GM19239 (cell line): ENCODE measurements at places on chromosomes 7 and 10.

DNA sequence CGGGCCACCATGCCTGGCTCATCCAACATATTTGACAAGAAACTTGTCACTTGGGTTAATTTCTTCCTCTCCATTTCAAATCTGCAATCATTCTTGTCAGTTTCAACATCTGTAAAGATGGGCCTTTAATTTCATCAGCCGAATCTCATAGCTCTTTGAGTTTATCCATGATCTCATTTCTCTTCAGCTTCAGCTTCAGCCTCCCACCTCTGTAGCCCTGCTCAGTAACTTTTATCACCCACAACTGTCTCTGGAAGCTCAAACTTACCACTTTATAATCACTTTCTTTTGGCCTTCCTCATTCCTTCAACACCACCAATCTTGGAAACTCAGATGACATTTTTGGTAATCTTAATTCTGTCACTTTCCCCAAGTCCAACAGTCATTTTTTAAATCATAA, 83.2 kb downstream of the CPED1 start:
- no peak for DNase-seq

- DNase-seq, result no peak
Observed at GRCh38 chr7:110938165-110938564, 152.8 kb upstream of the LRRN3 start.

DNA sequence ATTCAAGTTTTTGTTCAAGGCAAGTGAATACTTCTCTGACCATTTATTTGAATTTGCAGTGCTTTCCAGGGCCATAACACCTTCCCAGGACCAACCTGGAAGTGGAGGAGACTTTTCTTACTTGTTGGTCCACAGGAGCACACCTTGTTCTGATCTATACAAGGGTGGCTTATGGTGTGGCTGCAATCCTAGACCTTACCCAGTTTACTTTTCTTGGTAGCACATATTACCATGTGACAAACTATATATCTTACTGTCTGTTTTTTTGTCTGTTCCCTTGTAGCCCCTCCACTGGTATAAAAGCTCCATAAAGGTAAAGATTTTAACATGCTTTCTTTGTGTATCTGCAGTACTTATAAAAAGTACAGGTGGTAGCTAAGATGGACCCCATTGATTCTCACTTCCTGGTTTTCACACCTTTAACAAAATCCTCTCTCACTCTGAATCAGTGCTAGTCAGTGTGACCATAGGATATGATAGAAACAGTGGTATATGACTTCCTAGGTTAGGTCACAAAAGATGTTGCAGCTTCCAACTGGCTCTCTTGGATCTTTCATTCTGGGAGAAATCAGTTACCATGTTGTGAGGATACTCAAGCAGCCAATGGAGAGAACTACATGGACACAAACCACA, 5.6 kb upstream of the ASB4 start:
- no peak for DNase-seq

DNA sequence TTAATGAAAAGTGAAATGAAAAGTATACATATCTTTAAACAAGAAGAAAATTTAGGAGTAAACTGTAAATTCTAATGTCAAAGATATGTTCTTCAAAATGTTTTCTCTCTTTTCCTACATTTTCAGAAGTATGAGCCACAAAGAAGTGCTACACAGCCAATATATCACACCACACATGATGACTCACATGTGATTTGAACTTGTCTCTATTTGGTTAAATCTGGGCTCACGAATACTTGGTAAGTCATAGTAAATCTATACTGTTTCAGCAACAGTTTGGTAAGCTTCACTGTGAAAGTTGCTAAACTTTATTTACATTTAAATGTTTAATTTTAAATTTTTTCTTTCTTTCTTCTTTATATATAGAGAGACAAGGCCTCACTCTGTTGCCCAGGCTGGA, 380.6 kb upstream of the IGFBP3 start:
- no peak for DNase-seq

- peak; percentile 62 for DNase-seq
Observed at GRCh38 chr10:127906548-127907377, at the start of gene PTPRE. Gene PTPRE, plus strand, starts transcription at chr10:127907103. Its CDS starts 133,779 bp downstream, at chr10:128040882.

DNA sequence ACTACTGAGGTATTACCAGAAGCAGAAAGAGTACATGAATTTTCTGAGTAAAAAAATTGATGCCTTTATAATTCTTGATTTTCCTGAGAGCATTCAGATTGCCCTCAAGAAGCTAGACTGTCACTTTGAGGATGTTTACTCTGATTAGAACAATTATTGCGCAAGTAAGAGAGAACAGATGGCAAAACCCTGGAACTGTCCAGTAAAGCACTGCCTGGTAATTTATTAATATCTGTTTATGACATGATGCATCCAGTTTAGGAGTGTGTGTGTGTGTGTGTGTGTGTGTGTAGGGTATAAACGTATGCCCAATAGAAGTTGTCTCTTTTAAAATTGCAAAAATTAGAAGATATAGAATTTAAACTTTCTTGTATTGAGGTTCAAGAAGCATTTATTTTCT, 379.7 kb downstream of the PHTF2 start:
- no peak for DNase-seq

DNA sequence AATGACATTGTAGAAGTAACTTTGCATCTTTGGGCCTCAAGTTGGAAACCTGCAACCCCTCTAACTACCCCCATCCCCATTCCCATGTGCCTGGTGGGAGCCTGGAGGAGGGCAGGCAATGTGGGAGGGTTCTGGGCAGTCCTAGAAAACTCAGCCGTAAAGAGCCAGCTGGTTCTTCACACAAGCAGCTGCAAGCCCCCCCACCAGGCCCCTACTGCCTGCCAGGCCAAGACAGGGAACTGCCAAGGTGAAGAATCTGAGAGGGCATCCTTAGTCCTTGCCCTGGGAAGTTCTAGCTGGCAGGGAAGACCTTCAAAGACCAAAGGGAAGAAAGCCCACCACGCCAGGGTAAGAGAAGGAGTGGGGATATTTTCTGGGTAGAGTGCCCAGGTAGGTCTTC, 12.2 kb upstream of the INMT start:
- no peak for DNase-seq

GRCh38 chr7:77627309-77627676, 69.0 kb upstream of the RSBN1L start:
- no peak for DNase-seq

- DNase-seq, result no peak
Observed at GRCh38 chr10:99858849-99859248, 76.4 kb downstream of the ABCC2 start.

DNA sequence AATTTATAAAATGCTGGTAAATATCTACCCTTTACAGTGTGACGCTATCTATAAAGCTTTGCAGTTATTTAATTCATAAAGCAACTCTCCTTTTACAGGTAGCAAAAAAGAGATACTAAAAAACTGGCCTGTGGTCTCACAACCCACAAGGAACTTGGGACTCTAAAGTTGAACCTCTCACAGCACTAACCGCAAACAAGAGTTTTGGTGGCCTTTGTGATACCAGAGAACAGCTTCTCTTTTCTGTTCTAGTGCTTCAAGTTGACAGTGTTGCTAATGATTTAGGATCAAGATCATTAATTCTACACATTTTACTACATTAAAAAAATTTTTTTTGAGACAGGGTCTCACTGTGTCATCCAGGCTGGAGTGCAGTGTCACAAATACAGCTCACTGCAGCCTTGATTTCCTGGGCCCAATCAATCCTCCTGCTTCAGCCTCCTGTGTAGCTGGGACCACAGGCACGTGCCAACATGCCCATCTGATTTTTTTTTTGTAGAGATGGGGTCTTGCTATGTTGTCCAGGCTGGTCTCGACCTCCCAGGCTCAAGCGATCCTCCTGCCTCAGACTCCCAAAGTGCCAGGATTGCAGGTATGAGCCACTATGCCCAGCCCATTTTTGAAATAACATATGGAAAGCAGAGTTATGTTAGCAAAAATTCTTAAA, 56.0 kb upstream of the ST8SIA6 start:
- peak; percentile 26 for DNase-seq

DNA sequence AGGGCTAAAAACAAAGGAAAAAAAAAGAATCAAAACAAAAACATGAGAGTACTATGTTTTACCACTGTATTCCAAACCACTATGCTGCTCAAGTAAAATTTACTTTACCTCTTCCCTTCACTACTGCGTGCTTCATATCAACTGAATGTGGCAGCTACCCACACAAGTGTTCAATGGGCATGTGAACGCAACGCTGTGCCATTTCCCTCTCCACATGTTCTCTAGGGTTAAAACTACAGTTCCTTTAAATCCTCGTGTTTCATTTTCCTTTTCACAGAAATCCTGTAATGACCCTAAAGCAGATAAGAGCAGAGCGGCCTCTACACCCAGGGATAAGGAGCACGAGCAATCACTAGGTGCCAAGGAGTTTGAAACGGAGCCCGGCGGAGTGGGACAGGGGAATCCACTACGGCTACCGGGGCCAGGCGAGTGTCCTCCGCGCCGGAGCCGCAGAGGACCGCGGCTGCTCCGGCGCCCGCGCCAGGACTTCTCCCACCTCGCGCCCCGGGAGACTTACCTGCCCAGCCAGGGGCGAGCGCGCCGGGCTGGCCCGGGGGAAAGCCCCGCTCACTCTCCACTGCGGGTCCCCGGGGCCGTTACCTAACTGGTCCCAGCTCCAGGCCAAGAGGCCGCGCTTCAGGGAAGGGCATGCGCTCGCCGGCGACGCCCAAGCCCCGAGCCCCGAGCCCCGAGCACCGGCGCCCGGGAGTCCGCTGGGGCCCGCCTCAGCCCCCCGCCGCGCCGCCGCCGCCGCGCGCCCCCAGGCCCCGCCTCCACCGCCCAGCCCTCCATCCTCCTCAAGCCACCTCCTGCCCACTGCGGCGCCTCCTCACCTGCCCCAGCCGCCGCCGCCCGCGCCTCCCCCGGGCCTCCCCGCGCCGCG, 711 bp downstream of the NAMPT start:
- DNase-seq, result no peak
